NCI-H446 treated with DMSO at 0.1 percent for 48 hours (cell line): ENCODE measurements at places on chromosomes 5 and 9.

GRCh38 chr5:579211-579610, 32.9 kb upstream of the CEP72 start:
- no peak for DNase-seq

DNA sequence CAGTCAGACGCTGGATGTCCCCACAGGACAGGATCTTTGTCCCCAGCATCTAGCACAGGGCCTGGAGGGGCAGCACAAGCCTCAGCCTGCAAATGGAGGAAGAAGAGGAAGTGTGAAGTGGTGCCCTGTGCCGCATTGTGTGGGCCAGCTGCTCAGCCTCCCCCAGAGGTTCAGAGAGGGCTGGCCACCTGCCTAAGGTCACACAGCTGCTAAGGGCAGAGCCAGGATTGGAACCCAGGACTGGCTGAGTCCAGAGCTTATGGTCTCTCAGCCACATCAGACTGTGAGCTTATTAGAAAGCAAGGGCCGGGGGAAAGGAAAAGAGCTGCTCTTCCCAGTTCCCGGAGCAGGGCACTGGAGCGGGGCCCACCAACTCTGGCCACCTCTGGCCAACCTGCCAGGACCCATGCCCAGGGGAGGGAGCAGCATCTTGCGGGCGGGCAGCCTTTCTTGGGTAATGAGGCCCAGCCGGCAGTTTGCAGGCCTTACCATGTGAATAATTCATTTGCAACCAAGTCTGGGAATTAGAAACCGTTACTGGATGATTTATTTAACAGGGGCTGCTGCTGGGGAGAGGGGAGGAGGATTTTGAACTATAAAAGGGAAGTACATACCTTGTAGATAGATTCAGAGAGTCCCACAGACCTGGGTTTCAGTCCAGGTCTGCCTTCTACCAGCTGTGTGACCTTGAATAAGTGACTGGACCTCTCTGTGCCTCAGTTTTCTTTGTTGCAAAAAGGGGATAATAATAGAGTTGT, 11.6 kb upstream of the CRB2 start:
- DNase-seq = no peak

DNA sequence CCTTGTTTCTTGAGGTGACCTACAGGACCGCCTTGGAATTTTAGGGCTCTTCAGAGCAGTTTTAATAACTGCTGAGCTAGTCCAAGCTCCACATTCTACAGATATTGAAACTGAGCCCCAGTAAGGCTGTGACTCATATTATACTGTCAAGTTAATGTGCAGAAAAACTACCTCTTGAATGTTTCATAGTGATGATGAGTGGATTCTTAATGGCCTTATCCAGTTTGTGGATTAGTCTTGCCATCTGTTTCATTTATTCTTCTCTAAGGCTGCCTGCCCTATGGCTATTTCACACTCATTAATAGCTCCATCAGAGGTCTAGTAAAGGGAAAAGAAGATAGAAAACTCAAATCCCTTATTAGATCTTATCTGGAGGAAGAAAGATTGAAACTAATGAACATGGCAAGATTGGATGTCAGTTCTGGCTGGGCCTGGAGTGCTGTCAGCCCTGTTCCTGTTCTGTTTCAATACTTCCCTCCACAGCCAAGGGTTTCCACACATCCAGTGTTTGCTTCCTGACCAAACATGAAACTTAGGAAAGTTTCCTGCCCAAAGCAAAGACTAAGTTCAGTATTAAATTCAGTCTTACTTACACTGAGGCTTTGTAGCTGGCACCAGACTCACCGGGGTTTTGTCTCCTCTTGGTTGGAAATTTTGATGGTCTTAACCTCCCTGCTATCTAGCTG, 215.6 kb upstream of the DMAC1 start:
- peak; percentile 39 for DNase-seq

DNA sequence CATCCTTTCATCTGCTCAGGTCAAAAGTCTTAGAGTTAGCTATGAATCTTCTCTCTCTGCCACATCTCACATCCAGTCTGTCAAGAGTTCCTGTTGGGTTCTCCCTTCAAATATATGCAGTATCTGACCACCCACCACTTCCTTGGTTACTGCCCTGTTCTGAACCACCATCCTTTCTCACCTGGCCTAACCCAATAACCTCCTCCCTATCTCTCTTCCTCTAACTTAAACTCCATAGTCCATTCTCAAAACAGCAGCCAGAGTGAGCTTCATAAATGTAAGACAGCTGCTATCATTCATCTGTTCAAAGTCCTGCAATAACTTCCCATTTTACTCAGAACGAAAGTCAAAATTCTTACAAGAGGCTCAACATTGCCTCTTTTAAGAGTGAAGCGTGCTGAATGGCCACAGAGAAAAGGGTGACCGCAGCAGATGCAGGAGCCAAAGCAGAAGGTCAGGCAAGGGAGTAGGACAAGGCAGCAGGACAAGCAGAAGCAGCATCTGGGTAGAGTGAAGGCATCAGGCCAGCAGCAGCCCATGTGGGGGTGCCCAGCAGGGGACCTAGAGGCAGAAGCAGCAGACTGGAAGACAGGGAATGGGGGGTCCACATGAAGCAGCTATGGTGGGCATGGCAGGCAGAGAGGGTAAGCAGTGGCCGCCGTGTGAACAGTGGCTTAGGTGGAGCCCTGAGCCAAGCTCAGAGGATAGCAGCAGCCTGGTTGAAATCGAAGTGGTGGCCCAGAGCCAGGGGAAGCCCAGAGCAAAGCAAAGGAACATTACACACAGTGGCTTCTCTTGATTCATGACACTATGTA, 39.3 kb upstream of the CDC42SE2 start:
- DNase-seq = no peak

DNA sequence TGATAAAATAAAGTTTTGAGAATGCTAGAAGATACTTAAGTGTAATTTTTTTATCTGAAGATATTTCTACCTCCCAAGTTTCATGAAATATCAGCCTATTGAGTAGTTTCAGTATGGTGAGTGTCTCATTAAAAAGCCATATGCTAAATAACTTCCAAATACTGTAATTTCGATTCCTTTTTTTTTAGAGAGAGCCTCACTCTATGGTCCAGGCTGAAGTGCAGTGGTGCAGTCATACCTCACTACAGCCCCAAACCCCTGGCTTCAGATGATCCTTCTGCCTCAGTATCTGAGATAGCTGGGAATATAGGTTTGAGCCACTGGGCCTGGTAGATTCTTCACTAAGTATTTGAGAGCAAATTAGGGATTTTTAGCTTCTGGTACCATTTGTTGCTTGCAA, 24.5 kb downstream of the CDC42SE2 start:
- no peak for DNase-seq

GRCh38 chr5:91898019-91898418, 514.9 kb upstream of the ARRDC3 start:
- no peak for DNase-seq

- DNase-seq = no peak
Measured at GRCh38 chr5:119273391-119273839, 82.4 kb upstream of the TNFAIP8 start.

DNA sequence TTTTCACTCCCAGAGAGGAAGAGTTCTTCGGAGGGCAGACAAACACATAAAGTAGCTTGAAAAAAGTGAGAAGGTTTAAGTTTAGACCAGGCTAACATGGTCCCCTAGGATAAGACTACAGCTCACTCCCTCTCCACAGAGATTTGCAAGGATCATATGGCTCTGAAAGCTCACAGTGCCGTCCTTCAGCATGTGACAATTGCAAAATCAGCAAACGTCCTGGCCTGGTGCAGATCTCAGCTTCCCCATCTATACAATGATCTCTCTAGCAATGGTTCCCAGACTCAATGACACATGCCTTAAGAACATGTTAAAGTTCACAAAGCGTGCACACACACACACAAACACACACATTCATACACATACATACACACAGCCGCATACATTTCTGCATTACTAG, 327.6 kb downstream of the ACTL7B start:
- DNase-seq = no peak

- no peak for DNase-seq
Measured at GRCh38 chr5:1185629-1186350, 15.6 kb upstream of the SLC6A19 start.

GRCh38 chr9:2125906-2126305, 110.8 kb downstream of the SMARCA2 start:
- no peak for DNase-seq

- DNase-seq = no peak
Measured at GRCh38 chr5:1497795-1498622, 25.8 kb downstream of the LPCAT1 start.
